ENCODE measurements at places on chromosomes 2 and 18.

GRCh38 chr2:203893401-203893800 lies 25.8 kb downstream of the CTLA4 start:
- no peak for DNase-seq

DNA sequence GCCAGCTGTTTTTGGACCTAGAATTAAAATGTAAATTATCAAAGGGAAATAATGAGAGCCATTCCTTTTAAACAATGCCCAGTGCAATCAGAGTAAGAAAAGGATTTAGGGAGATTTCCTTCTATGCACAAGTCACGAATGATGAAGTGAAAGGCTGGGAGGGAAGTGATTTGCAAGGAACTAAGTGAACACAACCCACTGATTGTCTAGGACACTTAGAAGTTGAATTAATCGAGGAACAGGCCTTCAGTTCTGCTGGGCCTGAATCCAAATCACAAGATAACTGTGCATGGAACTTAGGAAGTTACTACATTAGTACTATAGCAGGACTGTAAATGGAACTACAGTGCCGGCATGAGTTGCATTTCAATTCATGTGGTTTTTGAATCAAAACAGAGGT lies 17.7 kb downstream of the MAP2 start:
- DNase-seq = no peak

DNA sequence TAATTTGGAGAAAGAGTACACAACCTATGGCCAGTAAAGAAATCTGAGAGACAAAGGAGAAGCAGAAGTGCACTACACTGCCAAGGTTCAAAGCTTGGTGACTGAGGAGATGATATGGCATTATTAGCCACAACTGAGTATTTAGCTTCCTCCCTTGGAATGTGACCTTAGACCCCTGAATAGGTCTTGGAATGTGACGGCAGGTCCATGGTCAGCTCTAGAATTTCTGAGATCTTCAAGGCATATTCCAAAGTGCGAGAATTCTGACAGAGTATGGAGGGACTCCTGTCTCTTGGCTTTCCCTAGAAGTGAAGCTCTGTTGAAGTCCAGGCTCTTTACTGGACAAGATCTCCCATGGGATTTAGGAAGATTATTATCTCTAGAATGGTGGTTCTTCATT lies 130.0 kb upstream of the FN1 start:
- DNase-seq = no peak

DNA sequence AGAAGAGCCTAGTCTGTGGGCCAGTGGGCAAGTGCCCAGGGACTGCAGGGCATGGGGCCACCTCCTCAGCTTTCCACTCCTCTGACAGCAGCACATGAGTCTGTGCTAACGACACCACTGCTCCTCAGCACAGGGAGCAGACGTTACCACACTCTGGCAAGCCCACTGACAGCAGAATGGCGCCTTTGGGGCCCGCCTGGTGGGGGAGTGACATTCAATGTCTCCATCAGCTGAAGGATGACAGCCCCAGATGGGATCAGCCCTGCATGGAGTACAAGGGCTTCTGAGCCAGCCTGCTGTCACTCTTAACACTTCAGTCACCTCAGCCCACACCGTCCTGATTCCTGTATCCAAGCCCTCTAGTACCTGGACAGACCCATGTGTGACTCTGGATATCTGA lies 149.4 kb upstream of the SMAD2 start:
- DNase-seq = no peak

Measured in activated T-helper 1 cell treated with anti-CD3 and anti-CD28 coated beads, Interleukin-2, amount 50 U/mL, for 16 hours (primary cell).